ENCODE measurements at places on chromosomes 3 and 15.

- DNase-seq, result no peak
Observed at GRCh38 chr3:66661628-66662027, 160.8 kb upstream of the LRIG1 start.

- DNase-seq, result no peak
Observed at GRCh38 chr3:35276568-35276967, 362.8 kb upstream of the ARPP21 start.

DNA sequence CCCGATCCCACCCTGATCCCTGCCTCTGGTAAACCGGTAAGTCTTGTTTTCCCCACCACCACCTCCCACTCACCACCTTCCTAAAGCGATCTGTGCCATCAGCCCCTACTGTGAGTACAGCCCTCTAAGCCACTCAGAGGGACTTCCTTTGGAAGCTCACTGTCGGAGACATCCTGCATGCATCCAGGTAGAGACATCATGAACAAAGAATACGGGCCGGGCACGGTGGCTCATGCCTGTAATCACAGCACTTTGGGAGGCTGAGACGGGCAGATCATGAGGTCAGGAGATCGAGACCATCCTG lies 13.7 kb upstream of the PCSK6 start:
- no peak for DNase-seq

DNA sequence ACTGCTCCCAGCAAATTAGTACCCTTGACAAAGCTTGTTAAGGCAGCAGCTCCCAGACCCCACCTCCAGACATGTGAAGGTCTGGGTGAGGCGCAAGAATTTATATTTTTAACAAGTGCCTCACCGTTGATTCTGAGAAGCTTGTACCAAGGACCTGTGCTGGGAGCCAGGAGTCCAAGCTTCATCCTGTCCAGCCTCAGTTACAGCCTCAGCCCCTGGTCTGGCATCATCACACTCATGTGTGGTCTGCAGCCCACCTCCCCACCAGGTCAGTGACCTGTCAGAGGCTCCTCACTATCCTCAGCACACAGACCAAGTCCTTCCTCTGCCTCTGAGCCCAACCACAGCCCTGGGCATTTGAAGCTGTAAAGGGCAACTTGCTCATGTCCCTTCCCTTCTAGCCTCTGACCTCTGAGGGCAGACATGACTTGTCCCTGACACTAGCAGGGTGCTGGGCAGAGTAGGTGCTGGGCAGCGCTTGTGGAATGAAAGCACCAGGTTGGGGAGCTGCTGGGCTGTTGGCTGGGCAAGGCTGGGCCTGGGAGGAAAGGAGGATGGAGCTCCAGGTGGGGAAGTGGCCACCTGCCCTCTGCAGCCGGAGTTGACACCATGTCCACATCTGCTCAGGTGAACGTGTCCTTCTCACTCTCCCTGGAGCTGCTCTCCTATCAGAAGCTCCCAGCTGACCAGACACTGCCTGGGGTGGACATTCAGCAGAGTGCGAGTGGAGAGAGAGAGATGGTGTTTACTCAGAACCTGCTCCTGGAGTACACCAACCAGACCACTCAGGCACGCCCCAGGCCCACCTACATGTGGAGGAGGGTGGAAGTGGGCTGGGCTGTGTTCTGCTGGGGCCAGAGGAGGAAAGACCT lies 16.9 kb downstream of the ACAA1 start:
- DNase-seq, result no peak

Data from RPMI7951 (cell line).